Omental fat pad (tissue), 4 donors: ENCODE measurements at places on chromosomes 4 and X. TPM values are rescaled to one million over a fixed set of nuclear protein-coding genes. Genes with fewer than 3 reads are reported as not detected.

DNA sequence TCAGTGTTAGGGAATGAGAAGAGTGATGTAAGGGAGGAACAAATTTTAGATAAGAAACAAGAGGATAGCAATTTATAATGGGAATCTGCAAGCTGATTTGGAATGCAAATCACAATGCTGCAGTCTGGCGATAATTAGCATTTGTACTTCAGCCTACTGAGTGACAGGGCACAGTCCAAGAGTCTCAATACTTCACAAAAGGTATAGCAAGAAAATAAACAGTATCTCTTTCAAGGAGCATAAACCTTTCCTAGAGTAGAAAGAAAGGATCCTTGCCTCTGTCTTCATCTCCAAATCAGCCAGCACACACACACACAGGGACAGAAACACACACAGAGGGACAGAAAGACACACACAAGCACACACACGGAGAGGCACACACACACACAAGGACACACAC is 1.1 kb upstream of the GPM6A start:
- no peak for DNase-seq

DNA sequence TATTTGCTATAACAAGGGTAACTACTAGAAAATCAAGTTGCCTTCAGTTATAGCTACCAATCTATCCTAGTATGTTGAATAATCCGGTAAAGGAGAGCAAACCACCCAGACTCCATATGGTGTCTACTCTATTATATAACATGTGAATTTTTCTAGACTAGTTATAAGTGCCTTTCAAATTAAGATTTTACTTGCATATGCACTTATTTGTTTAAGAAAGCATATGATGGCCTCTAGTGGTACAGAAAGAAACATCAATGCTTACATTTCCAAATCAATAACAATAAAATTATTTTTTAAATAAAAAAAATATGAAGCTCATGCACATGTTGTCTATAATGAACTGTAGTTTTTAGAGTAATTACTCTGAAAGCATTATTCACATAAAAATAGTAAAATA is 1516.4 kb upstream of the PABPC4L start:
- no peak for DNase-seq

PNMA5 gene
- not detected for total RNA-seq

DUSP9 gene
- total RNA-seq: 2.3 TPM

- DNase-seq: no peak
Observed at GRCh38 chr4:2781911-2782310, 11.0 kb upstream of the SH3BP2 start.

GRCh38 chr4:6770581-6771228 is 11.8 kb upstream of the KIAA0232 start:
- DNase-seq: no peak
